Thoracic aorta (tissue), 2 donors: ENCODE measurements at places on chromosomes 6 and 20. TPM values are rescaled to one million over a fixed set of nuclear protein-coding genes. Genes with fewer than 3 reads are reported as not detected.

The KCNQ2 gene
- not detected for total RNA-seq

The PROKR2 gene
- total RNA-seq: not detected

The SLC25A27 gene
- 52.8 TPM for total RNA-seq

GRCh38 chr6:158536084-158536890 is 23.6 kb upstream of the TMEM181 start:
- DNase-seq: no peak

DNA sequence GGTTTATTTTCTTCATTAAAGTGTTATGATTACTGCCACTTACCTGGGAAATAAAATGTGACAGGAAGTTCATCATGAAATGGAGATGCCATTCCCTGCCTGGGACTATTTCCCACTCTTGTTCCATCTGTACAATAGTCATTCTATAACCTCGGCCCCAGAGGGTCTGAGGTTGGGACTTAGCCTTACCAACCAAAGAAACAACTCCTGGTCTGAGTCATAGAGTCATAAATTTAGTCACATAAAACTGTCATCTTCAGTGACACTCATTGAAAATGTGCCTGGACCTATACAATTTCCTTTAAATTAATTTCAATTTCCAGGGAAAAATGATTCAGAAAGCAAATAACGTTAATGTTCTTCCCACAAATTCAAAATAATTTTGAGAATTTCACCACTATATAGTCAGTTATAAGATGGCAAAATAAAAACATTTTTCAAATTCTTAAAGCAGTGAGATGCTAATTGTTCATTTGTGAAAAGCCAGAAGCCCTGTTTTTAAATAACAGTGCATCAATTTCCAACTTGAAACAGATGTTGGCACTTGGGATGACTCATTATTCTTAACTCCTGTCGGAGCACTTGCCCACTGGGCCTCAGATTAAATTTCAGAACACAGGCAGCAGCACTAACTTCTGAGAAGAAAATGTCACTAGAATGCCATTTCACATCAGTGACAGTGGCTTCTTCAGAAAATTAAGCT is 201.2 kb upstream of the SMLR1 start:
- no peak for DNase-seq

- no peak for DNase-seq
These were observed 41.2 kb upstream of the CHRNA4 start for GRCh38 chr20:63402181-63402859.
